ENCODE measurements at places on chromosomes 1 and 21. TPM values are rescaled to one million over a fixed set of nuclear protein-coding genes. Genes with fewer than 3 reads are reported as not detected.

Gene TOMM20
- total RNA-seq, result 132 TPM

Gene RXFP4
- not detected for total RNA-seq

Gene RAB7B
- 17.5 TPM for total RNA-seq

Gene CRNN
- total RNA-seq, result not detected

Gene SEMA4A
- 0.49 TPM for total RNA-seq

Gene OR2L2
- total RNA-seq, result 0.16 TPM

Gene LIN28A
- not detected for total RNA-seq

Gene TESK2
- 0.25 TPM for total RNA-seq

Gene GBP7
- total RNA-seq, result not detected

Gene SLC5A9
- not detected for total RNA-seq

Gene LEPR
- 4.0 TPM for total RNA-seq

Gene LMO4
- 57.4 TPM for total RNA-seq

Gene GJA9
- not detected for total RNA-seq

Gene OMA1
- 24.3 TPM for total RNA-seq

Gene IKBKE
- total RNA-seq, result 12.9 TPM

Gene MTARC2
- total RNA-seq, result 8.4 TPM

Gene PEA15
- 355 TPM for total RNA-seq

Gene BEND5
- total RNA-seq, result not detected

Gene FAM163A
- not detected for total RNA-seq

Gene ELAVL4
- total RNA-seq, result not detected

Gene SPATA21
- not detected for total RNA-seq

Gene TNNT2
- not detected for total RNA-seq

Gene FUCA1
- total RNA-seq, result 9.5 TPM

Gene TRIM63
- total RNA-seq, result not detected

Gene INPP5B
- 12.4 TPM for total RNA-seq

Gene IL19
- total RNA-seq, result not detected

Gene MEGF6
- 121 TPM for total RNA-seq

Measured in MG63 (cell line).